GM12892 (cell line): ENCODE measurements at places on chromosomes 5 and 9.

- no peak for DNase-seq
Measured at GRCh38 chr5:110441035-110441434, 285.4 kb downstream of the TMEM232 start.

DNA sequence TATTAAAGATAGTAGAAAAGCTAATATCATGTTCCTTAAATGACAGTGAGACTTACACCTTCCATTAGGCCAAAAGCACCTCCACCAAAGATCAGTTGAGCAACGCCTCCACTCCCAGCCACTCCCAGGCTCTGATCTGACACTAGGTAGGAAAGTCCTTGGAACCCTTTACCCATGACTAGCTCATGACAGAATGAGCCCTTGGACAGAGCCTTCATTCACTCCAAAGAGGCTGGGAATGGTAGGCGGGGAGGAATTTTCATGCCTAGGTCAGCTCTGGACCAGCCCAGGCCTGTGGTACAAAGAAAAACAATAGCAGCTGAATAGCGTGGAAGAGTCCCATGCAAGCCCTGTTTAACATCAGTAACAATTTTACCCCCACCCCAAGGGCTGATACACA lies 493.7 kb downstream of the NR2F1-AS1 start:
- no peak for DNase-seq

DNA sequence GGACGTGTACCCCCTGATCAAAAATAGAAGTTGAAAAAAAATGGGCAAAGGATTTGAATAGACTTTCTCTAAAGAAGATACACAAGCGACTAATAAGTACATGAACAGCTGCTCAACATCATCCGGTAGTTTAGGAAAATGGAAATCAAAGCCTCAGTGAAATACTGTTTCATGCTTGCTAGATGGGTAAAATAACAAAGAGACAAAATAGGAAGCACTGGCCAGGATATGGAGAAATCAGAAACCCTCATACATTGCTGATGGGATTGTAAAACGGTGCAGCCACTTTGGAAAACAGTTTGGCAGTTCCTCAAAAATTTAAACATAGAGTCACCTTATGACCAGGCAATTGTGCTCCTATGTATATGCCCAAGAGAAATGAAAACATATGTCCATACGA lies 65.0 kb upstream of the SUB1 start:
- no peak for DNase-seq

DNA sequence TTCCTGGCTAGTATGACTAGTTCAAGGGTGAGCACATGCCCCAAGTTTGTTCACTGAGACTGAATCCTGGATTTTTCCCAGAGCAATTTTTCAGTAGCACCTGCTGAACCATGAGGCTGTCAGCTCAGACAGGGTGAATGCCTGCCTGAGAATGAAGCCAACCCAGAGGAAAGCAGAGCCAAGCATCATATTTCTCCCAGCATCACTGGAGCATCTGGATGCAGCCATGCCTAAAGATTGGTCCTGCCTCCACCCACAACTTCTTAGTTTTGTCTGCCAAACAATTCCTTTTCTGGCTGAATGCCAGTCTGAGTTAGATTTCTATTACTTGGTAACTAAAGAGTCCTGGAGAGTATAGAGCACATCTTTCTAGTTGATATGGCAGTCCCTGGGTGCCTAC lies 343.6 kb downstream of the CSNK1G3 start:
- DNase-seq = no peak

GRCh38 chr9:72485821-72486593 lies 35.4 kb upstream of the TMC1 start:
- no peak for DNase-seq

DNA sequence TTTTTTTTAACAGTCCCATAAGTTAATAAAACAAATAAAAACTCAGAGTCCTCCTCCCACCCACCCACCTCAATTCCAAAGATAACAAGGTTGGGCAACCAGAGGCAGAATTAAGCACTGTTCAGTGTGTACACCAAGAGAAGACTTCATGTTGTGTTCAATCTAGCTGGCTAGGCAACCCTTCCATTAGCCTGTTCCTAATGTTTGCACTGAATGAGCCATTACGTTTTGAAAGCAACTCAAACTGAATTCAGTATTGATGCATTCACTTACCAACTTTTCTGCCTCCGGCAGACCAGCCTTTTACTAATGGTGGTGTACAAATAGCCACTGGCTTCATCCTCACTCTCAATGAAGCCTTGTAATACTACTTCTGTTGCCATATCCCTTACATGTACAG lies 47.5 kb downstream of the PBX3 start:
- DNase-seq = no peak

DNA sequence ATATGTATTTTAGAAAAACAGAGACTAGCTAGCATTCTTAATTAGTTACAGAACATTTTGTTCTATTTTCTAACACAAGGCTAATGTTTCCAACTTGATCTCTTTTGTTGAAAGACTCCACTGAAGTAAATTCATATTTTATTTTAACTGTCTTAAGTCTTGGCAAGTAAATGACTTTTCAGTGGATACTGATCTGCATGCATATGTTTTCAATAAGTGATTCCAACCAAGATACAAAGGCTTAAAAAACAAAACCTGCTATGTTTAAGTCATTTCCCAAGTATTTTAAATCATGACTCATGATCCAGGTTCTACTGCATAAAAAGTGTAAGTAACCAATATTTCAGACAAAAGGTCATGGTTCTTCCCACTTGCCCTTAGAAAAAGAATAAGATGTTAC lies 5.7 kb downstream of the CDO1 start:
- no peak for DNase-seq
